Activated T-cell treated with anti-CD3 and anti-CD28 coated beads, Interleukin-2, amount 50 U/mL, for 24 hours (primary cell): ENCODE measurements at places on chromosomes 11 and 22.
A peak's percentile ranks its signal among the peaks of the same experiment; 100 is the strongest.

- DNase-seq: no peak
Observed at GRCh38 chr22:35882211-35883030, 146.2 kb downstream of the RBFOX2 start.

GRCh38 chr11:44977493-44977984, 26.9 kb upstream of the TP53I11 start:
- peak; percentile 36 for DNase-seq

GRCh38 chr11:28209906-28210305, 101.7 kb downstream of the METTL15 start:
- no peak for DNase-seq

DNA sequence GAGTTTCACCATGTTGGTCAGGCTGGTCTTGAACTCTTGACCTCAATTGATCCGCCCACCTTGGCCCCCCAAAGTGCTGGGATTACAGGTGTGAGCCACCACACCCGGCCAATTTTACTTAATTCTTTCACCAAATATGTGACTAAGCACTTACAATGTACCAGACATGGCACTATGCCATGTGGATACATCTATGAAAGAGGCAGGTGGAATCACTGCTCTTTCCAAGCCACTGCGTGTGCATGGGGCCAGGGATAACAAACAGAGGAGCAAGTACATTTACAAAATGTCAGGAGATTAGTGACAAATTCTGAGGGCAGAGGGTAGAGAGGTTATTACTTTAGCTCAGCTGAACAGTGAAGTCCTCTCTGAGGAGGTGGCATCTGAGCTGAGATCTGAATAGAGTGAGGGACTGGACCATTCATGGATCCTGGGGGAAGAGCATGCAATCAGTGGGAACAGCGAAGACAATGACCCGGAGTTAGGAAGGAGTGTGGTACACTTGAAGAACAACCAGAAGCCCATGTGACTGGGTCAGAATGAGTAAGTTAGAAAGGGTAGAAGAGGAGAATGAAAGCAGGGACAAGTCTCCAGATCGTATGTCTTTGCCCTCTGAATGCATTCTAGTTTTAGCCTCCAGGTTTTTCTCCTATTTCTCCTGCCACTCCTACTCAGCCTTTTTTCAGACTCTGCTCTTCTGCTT, 38.3 kb upstream of the GRAMD1B start:
- no peak for DNase-seq

DNA sequence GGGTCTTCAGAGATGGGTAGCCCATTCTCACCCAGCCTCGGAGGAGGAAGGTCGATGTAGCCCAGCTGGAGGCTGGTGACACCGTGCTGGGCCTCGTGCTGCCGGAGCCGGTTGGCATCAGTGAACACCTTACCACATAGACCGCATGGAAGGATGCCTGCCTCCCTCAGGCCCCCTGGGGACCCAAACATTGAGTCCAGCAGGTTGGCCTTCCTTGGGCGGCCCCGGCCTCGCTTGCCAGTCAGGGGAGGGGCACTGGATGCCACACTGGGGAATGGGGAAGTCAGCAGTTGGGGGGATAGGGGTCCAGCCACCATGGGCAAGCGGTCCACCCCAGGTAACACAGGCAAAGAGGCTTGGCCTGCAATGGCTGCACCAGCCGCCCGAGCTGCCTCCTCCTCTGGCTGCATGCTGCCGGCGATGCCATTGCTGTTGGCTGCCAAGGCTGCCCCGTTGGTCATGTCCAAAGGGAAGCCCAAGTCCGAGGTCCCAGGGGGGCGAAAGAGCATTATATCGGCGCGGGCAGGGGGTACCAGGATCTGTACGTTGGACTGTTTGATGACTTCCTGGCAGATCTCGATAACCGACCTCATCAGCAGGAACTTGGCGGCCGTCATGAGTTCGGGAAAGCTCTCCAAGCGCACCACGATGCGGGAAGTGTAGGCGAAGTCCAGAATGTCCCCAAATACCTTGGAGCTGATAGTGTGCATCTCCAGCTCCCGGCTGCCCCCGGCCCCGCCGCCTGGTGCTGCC, 1.4 kb downstream of the PATZ1 start:
- DNase-seq: peak; percentile 69

- no peak for DNase-seq
Observed at GRCh38 chr11:24642648-24643047, 145.8 kb downstream of the LUZP2 start.

DNA sequence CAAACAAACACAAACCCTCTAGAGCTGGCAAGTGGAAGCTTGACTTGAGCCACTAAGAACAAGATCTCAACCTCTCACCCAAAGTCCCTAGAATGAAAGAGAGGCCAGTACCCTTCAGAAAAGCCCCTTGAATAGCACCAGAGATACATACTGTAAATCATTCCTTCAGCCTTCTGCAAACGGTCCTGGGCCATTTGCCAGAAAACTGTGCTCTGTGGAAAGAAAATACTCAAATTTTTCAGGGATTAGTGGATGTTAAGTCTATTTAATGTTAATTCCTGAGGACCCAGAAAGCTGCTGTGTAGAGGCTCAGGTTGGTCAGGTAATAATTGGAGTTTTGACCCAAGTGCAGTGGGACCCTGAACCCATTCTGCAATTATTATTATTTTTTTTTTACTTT, 16.9 kb downstream of the SERPINH1 start:
- no peak for DNase-seq

DNA sequence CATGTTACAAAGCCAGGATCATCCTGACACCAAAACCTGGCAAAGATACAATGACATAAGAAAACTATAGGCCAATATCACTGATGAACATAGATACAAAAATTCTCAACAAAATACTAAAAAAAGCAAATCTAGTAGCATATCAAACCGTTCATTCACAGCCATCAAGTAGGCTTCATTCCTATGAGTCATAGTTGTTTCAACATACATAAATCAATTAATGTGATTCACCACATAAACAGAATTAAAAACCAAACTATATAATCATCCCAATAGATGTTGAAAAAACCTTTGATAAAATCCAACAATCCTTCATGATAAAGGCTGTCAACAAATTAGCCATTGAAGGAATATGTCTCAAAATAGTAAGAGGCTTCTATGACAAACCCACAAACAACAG, 1007.2 kb upstream of the RAG2 start:
- DNase-seq: no peak

DNA sequence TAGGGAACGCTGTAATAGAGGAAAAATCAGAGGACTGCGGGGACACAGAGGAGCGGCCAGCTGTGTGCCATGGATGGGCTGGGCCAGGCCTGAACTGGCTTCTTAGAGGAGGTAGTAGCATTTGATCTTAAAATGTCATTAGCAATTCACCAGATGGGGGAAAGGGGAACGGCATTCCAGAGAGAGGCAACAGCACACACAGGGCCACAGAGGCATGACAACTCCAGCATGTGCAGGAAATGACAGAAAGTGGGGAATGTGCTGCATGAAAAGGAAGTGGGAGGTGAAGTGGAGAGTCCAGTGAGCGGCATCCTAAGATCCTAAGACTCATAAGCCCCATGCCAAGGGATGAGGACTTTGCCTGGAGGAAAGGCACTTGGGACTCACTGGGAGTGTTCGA, 69.0 kb downstream of the UBASH3B start:
- no peak for DNase-seq

DNA sequence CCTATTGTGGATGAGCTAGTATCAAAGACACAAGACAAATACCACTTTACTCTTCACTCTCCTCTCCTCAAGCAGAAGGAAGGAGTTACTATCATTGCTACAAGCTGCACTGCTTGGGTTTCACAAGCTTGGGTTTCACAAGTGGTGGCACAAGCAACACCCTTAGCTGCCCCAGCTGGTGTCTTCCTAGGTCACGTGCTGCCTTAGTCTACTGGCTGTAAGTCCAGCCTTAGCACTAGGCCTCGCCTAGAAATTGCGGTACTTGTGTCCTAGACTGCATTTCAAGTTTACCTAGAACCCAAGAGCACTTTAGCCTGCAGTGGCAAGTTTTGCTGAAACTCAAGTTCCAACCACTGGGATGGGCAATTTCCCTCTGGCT, 86.6 kb downstream of the EHF start:
- no peak for DNase-seq

DNA sequence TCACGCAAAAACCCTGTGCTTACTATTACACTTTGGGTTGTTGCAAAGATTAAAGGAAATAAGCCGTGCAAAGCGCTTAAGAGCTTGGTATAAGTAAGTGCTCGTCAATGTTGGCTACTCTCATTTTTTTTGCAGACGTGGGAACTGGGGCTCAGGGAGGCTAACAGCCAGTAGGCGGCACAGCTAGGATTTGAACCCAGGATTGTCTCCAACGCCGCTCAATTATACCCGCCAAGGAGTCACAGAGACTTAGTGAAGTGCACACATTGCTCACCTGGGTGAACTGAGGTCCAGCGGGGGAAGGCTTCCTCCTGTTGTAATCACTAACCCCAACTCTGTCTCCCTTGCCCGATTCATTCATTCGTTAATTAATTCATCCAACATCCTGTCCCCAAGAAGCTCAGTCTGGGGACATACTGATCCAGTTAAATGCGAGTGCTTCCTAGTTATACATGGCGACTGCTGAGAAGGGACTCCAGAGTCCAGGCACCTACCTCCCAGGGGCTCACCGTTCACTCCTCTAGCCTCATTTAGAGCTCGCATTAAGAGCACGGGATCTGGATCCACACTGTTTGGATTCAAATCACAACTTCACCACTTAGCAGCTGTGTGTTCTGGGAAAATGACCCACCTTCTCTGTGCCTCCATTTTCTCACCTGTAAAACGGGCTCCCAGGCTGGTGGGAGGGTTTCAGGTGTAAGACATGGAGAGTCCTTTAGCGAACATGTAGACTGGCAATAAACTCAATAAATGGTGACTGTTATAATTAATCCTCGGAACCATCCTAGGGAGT, 838 bp upstream of the MTFP1 start:
- DNase-seq: peak; percentile 51

GRCh38 chr22:39362271-39362670, 12.5 kb downstream of the SYNGR1 start:
- DNase-seq: no peak

- DNase-seq: no peak
Observed at GRCh38 chr11:85831050-85831449, 20.1 kb upstream of the SYTL2 start.

GRCh38 chr11:26953770-26954392, 40.0 kb upstream of the FIBIN start:
- no peak for DNase-seq
